8988T (cell line): ENCODE measurements at places on chromosomes 5 and 9.

- no peak for DNase-seq
These were observed 59.5 kb upstream of the ERCC6L2 start for GRCh38 chr9:95815961-95816360.

DNA sequence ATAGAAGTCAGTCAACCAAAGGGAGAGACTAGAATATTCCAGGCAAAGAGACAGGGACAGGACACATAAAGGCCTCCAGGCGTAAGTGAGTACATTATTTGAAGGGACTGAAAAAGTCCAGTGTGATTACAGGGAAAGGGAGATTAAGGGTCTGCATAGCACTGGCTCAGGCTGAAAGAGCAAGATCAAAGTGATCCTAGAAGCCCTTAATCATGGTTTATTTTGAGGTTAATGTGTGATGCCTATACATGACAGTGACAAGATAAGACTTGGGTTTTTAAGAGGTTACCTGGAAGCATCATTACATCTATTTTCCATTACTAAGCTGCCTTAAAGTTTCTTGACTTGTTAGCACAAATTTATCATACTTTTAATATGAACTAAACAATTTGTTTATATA, 25.8 kb downstream of the LMBRD2 start:
- DNase-seq, result no peak

DNA sequence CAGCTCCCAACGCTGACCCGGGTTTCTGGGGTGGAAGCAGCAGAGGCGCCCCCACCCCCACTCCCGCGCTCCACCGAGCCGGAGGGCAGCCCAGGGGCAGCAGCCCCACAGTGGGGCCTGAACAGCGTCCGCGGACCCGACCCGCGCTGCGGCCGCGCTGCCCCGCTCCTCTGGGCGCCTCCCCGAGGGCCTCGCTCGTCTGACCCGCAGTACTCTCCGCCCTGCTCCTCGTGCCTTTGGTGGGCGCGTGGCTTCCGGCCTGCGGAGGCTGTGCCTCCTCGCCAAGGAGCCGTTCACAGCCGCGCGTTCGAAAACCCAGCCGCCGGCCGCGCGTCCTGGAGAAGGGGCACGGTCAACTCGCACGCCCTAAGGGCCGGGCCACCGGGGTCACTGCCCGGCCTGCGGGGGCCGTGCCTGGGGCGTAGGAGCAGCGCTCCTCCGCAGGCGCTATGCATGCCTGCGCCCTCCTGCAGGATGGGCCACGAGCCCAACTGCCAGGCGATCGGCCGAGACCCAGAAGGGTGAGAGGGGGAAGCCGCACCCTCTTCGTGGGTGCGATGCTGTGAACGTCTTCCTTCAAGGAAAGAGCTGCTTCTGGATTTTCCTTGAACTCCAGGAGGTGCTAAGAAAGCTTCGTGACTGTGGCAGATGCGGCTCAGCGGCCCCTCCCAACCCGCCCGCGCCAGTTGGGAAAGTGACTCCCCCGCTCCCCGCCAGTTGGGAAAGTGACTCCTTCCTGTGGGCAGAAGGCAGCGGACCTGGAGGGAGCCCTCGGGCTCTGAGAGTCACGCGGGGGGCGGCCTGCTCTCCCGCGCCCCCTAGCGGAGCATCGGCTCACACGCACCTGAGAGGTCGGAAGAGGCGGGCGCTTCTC, 82.7 kb downstream of the HSD17B3 start:
- peak; percentile 91 for DNase-seq

GRCh38 chr9:126341902-126342301, 15.3 kb downstream of the MVB12B start:
- no peak for DNase-seq

- DNase-seq, result no peak
These were observed 117.4 kb downstream of the CCDC171 start for GRCh38 chr9:15670246-15670645.

DNA sequence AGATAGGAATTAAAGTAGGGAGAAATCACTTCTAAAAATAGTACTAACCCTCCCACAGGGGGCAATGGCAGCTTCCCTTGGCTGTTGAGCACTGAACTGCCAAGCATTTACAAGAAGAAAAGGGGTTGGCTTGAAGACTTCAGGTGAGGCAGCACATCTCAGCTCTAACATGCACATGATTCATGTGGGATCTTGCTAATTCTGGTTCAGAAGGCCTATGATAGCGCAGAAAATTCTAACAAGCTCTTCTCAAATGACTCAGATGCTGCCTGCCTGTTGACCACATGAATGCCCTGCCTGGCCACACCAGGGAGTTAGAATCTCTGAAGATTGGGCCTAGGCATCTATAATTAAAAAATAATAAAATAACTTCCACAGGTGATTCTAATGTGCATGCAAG, 22.6 kb downstream of the CD180 start:
- DNase-seq, result no peak

- DNase-seq, result no peak
These were observed 138.6 kb downstream of the ENTREP1 start for GRCh38 chr9:69463497-69464068.

GRCh38 chr9:74277532-74277931, 219.6 kb upstream of the RORB start:
- DNase-seq, result no peak

- peak; percentile 14 for DNase-seq
These were observed 72.8 kb upstream of the ASTN2 start for GRCh38 chr9:117487555-117488175.

DNA sequence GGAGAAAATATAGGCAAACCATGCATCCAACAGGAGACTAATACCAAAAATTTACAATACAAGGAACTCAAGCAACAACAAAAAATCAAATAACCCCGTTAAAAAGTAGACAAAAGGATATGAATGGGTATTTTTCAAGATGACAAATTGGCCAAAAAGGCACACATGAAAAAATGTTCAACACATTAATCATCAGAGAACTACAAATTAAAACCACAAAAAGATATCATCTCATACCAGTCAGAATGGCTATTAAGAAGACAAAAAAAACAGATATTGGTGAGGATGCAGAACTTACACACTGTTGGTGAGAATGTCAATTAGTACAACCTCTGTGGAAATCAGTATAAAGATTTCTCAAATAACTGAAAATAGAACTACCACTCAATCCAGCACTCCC, 35.0 kb downstream of the TEX10 start:
- no peak for DNase-seq

- DNase-seq, result no peak
These were observed 27.8 kb downstream of the TNFSF15 start for GRCh38 chr9:114777821-114778609.

DNA sequence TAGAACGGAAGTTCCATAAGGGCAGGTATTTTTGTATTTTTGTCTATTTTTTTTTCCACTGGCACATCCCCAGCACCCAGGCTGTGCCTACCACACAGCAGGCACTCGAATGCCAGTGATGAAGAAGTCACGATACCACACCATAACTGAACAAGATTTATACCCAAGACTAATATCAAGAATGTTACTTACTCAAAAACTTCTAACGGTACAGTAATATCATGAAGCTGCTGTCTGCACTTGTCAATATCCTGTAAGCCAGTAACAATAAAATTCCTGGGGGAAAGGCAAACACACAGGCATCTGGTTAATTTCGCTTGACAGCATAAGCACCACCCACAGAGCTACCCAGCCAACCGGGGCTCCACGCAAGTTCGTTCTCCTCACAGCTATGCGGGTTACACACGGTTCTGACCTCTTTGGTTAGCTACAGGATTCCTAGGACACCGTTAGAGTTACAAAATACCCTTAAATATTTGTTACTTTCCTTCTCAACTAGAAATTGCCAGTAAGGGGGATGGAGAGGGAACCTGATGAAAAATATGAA, 1.3 kb downstream of the MED10 start:
- no peak for DNase-seq

GRCh38 chr5:35264509-35264908, 34.2 kb upstream of the PRLR start:
- no peak for DNase-seq
